ENCODE measurements at places on chromosomes 4 and X.

DNA sequence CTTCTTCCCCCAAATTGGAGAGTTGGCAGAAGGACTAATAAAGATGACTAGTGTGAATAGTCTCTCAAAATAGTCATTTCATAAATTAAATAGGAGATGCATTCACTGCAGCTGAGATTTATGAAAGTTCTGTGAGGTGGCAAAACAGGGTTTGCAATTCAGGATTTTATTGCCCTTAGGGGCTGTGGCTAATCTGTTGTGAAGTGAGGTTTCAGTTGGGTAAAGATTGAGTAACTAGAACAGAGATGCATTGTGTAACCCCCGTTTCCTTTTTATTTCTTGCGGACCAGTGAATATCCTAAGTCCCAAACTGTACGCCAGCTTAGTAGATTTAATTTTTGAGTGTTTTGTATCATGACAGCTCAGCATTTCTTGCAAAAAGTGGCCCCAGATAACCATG, 16.2 kb upstream of the SCRG1 start:
- no peak for DNase-seq

- DNase-seq = no peak
Observed at GRCh38 chr4:114273238-114273637, 293.8 kb upstream of the ARSJ start.

DNA sequence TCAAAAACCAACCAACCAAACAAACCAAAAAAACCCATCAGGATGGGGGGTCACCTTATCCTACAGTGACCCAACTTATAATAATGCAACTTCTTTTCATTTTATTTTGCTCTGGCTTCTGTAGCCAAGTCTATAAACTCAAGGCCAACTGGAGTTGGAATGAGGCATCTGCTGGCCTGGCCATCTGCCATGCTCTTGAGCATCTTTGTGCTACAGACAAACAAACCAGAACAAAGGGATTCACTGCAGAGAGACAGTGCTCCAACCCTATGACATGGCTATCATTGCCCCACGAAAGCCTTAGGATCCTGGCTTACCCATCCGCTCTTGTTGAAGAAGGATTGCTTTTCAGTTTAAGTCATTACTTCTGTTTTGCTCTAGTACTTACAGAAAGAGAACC, 49.2 kb upstream of the SCRG1 start:
- no peak for DNase-seq

DNA sequence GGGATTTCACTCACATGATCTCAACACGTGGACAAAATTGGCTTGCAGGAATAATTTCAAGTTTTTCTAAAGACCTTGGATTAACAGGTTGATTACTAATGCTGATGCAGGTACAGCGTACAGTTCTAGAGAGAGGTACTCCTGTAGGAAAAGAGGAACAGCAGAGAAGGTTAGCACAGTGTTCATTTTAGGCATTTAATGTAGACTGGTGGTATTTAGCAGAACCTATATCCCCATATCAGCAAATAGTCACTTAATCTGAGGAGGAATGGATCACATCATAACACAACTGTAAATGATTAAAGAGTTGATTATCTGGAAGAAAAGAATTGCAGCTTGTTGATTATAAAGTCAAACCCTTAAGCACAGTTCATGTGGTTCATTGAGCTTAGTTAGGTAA, 620 bp downstream of the CXCL10 start:
- DNase-seq = no peak

DNA sequence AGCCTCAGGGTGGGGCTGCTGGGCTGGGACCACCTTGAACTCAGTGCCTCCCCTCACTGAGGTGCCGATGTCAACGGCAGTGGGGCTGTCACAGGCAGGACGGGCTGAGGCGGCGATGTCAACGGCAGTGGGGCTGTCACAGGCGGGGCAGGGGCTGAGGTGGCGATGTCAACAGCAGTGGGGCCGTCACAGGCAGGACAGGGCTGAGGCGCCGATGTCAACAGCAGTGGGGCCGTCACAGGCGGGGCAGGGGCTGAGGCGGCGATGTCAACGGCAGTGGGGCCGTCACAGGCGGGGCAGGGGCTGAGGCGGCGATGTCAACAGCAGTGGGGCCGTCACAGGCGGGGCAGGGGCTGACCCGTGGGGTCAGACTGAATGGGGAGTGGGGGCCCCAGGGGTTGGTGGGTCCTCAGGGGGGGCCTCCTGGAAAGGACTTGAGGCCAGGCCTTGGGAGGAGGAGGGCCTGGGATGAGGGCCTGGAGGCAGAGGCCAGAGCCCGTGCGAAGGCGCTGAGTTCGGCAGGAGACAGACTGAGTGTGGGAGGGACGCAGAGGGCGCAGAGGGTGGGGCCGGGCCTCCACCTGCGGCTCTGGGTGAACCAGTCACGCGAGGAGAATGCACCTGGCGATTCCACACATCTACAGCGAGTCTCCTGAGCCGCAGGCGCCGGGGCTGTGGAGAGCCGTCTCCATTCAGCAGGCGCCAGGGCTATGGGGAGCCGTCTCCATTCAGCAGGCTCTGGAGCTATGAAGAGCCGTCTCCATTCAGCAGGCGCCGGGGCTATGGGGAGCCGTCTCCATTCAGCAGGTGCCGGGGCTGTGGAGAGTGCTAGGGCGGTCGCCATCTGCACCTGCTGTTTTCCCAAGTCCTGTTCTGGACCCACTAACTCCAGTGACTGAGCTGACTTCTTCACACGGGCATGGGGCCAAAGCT, 22.9 kb downstream of the ATP5ME start:
- DNase-seq = no peak
